Posterior vena cava (tissue), 2 donors: ENCODE measurements at places on chromosomes 4 and X. TPM values are rescaled to one million over a fixed set of nuclear protein-coding genes. Genes with fewer than 3 reads are reported as not detected.

DNA sequence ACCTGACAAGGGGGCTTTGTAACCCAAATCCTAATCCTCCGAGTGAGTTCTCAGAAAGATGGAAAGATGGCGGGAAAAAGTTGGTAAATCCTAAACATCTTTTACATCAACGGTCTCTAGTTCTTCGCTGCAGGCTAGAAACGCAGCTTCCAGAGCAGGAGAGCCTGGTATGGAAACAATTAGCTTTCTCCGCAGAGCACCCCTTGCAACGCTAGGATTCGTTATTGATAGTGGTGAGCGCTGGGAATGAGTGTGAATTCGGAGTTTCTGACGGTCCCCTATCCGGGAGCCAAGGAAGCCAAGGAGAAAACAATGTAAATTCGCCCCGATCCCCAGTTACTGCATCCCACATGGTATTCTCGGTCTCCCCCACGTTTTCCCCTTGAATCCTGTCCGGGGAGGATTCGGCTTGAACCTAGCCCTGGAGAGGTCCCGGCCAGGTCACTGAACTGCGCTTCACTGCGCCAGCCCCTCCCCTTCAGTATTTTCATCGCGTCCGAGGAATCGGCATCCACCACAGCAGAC lies 4.7 kb upstream of the NEUROG2 start:
- no peak for DNase-seq

- DNase-seq: no peak
Measured at GRCh38 chrX:49976682-49977197, 54.3 kb downstream of the CLCN5 start.

The UGT2A2 gene
- total RNA-seq: not detected

DNA sequence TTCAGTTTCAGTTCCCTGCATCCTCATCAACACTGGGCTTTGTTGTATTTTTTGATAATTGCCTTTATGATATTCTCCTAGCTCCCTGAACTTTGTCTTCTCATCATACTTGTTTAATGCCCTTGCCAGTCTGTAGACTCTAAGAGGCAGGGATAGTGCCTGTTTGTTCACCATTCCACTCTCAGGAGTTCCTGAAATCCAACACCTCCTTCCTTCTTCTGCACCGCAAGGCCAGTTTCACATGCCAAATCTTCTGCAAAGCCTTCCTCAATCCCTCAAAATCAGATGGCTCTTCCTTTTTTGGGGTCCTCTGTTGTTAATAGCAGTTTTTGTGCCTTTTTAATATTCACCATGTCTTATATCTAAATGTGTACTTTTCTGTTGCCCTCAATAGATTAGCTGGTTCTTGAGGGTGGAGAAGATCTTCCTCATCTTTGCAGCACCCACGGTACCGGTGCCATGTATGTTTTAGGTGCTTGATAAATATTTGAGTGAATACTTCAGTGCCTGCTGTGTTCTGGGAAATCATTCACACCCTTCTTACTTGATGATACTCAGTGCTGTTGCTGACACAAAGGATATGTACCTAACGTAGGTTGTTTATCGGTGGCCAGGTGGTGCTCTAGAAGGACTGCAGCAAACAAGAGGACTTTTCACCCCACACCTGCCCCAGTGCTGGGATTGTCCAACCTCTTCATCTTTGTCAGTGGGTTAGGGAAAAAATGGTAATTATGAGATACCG lies 85.3 kb upstream of the LIMCH1 start:
- no peak for DNase-seq

GRCh38 chr4:130008461-130008860 lies 912.5 kb downstream of the C4orf33 start:
- DNase-seq: no peak

The CT45A1 gene
- total RNA-seq: not detected

The DCHS2 gene
- 0.71 TPM for total RNA-seq

The UGT2B17 gene
- total RNA-seq: not detected

DNA sequence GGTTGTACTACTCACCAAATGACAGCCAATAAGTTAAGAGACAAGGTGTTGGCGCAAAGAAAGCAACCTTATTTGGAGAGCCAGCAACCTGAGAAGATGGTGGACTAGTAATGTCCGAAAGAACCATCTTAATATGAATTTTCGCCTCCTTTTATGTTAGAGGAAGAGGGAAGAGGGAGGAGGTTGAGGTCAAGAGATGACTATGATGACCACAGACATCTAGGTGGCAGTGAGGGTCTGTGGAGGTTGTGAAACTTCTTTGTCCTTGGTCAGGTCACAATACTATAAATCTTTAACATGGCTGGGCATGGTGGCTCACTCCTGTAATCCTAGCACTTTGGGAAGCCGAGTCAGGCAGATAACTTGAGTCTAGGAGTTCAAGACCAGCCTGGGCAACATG lies 15.4 kb downstream of the CDKL5 start:
- DNase-seq: no peak

The LUZP4 gene
- not detected for total RNA-seq

- peak; percentile 36 for DNase-seq
Measured at GRCh38 chr4:1969928-1970723, 38.6 kb downstream of the NELFA start.

GRCh38 chr4:110666030-110666429 lies 43.2 kb upstream of the PITX2 start:
- DNase-seq: no peak

The BRS3 gene
- not detected for total RNA-seq

The NSG1 gene
- total RNA-seq: 0.57 TPM

- no peak for DNase-seq
Measured at GRCh38 chr4:40458109-40458508, 123.0 kb downstream of the CHRNA9 start.

- no peak for DNase-seq
Measured at GRCh38 chr4:94798808-94799207, 41.1 kb downstream of the BMPR1B start.

GRCh38 chr4:32499171-32499570 lies 1779.0 kb downstream of the PCDH7 start:
- no peak for DNase-seq

DNA sequence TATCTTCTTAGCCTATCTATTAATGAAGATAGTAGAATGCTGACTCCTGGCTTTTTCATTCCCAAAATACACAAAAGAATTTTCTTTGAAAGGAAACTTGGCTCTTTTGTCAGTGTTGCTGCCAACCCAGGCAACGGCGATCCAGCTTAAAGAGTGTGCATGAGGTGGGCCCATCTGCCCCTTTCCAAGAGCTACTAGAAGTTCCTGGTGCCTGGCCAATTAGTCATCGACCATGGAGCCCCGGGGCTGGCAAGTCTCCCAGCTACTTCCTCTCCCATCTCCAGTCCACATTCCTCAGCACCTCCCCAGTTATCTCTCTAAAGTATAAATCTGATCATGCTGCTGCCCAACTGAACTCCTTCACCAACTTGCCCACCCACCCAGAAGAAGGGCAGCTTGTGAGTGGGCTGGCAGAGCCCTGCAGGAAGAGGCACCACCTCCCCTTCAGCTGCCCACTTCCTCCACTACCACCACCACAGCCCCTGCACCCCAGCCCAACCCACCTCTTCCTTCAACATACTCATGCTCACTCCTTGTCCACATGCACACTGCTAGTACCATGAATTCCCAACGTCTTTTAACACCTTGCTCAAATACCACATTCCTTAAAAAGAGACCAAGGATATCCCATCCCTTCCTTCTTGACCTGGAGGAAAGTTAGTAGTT lies 158.2 kb upstream of the MAP3K15 start:
- peak; percentile 88 for DNase-seq

- DNase-seq: no peak
Measured at GRCh38 chr4:107376293-107376692, 340.2 kb upstream of the DKK2 start.

The DCAF12L1 gene
- 0.29 TPM for total RNA-seq

- DNase-seq: no peak
Measured at GRCh38 chr4:106172861-106173260, 143.1 kb downstream of the TBCK start.

The NDST3 gene
- 0.10 TPM for total RNA-seq

- DNase-seq: no peak
Measured at GRCh38 chr4:38769857-38770256, 12.9 kb downstream of the TLR10 start.

DNA sequence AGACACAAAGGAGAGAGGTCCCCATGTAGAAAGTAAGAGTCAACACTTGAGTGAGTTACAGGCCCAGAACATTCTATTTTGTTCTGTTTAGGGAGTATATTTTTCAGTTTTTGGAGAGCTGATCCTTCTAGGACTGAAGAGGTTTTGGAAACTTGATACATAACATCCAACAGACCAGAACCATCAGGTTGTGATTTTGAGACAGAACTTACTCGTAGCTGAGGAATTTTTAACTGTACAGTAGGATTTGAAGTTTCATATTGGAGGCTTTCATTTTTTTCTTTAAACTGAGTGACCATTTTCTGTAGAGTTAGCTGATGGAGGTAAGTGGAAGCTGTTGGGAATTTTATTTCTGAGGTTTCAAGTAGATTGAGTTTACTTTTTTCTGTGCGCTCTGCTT lies 73.3 kb downstream of the NCAPG start:
- no peak for DNase-seq

The PPBP gene
- 2.4 TPM for total RNA-seq

DNA sequence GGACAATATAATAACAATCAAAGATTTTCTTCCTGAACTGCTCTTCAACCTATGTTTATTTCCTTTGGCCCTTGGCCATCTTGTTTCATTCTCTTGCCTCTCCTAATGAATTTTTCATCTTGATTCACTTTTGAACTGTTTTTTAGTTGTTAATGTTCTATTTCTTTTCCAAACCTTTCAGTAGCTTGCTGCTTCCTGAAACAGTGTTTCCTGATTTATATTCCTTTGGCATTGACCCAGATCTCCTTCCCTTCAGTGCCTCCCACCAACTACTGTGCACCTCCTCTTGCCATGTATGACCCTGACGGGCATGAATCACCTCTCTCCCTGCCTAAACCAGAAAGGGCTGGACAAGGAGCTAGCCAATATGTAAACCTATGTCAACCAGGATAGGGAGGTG lies 25.6 kb upstream of the SPP1 start:
- DNase-seq: no peak

DNA sequence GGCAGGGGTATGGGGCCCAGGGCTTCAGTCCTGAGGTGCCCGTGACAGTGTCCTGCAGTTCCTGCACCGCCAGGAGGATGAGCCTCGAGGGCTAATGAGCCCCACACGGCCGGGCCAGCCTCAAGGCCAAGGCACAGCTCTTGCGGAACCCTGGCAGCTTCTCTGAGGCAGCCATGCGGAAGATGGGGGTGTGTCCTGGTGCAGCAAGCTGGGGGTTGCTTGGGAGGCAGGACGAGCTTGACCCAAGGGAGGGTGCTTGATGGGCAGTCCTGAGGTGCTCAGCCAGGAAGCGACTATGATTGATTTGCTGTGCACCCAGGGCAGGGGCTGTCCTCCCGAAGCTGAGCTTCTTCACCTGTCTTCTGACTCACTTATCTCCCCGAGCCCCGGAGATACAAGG lies 9.1 kb upstream of the FGFR3 start:
- DNase-seq: no peak
